ENCODE measurements at places on chromosomes 12 and 14.

GRCh38 chr12:53170215-53170614, 10.3 kb upstream of the ZNF740 start:
- no peak for DNase-seq

GRCh38 chr14:56027421-56027820, 90.8 kb upstream of the PELI2 start:
- no peak for DNase-seq

- DNase-seq: no peak
Observed at GRCh38 chr14:58479975-58480374, 52.5 kb downstream of the KIAA0586 start.

- DNase-seq: no peak
Observed at GRCh38 chr12:7009512-7009911, 8.8 kb downstream of the LPCAT3 start.

GRCh38 chr14:85296456-85297210, 233.3 kb upstream of the FLRT2 start:
- no peak for DNase-seq

DNA sequence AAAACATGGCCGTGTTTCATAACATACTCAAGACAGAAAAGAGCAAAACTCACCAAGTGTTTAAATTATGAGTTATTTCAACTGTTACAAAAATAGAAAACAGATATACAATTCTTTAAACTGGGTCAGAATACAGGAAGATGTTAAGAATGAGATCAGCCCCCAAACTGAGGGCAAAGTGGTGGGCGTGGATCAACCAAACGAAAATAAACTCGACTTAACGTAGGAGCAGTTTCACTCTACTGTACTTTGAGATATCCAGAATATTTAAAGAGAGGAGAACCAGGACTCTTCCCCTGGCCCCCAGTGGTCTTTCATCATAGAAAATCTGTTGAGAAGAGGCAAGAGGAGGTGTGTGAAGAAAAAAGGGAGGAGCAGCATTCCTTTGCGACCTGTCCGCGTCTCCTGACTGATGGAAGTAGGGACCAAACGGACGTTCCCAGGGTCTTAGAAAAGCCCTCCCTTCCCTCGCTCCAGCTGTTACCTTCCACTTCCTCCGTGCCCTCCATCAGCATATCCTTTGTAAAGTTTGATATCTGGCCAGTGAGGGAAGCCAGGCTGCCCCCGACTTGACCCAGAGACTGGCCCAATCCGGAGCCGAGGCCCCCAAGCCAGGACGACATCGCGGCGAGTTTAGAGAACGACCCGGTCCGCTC, 668 bp downstream of the TRIP11 start:
- no peak for DNase-seq

DNA sequence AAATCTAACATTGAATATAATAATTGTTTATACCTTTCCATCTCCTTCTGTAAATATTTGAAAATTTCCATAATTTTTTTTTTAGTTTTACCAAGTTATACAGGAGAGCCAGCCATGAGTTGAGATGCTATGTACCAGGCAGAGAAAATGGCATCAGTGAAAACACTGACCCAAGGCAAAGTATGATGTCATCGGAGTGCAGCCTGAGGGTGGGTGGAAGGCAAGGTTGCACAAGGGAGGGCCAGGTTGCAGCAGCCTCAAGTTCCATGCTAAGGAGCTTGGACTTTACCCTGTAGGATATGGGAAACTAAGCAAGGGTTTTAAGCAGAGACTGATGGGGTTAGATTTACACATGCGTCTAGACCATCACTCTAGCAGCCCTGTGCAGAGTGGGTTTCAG, 441.1 kb downstream of the BCAT1 start:
- DNase-seq: no peak

GRCh38 chr14:94124582-94125377, 4.6 kb downstream of the IFI27L2 start:
- no peak for DNase-seq

GRCh38 chr14:71645656-71646055, 286.6 kb upstream of the RGS6 start:
- no peak for DNase-seq

- no peak for DNase-seq
Observed at GRCh38 chr12:24352363-24352762, 402.9 kb upstream of the SOX5 start.

- peak; percentile 82 for DNase-seq
Observed at GRCh38 chr12:96399919-96400630, at the start of gene CDK17. CDK17 (minus strand) TSS chr12:96400439; CDS start chr12:96334836, 65,603 bp downstream.

- no peak for DNase-seq
Observed at GRCh38 chr14:102403028-102403427, 40.3 kb downstream of the TECPR2 start.

Data from activated T-cell treated with anti-CD3 and anti-CD28 coated beads for 1 hour (primary cell).